ENCODE measurements at places on chromosomes 11 and 22. TPM values are rescaled to one million over a fixed set of nuclear protein-coding genes. Genes with fewer than 3 reads are reported as not detected.

Gene DAGLA
- total RNA-seq = 0.13 TPM

Gene HTR3B
- total RNA-seq = not detected

Gene OR51E1
- not detected for total RNA-seq

Gene SLC15A3
- total RNA-seq = 14.9 TPM

Gene USH1C
- not detected for total RNA-seq

Gene RIN1
- 8.0 TPM for total RNA-seq

Gene KIF18A
- 0.39 TPM for total RNA-seq

Gene PLAAT4
- 97.8 TPM for total RNA-seq

Gene PDGFB
- 10.1 TPM for total RNA-seq

DNA sequence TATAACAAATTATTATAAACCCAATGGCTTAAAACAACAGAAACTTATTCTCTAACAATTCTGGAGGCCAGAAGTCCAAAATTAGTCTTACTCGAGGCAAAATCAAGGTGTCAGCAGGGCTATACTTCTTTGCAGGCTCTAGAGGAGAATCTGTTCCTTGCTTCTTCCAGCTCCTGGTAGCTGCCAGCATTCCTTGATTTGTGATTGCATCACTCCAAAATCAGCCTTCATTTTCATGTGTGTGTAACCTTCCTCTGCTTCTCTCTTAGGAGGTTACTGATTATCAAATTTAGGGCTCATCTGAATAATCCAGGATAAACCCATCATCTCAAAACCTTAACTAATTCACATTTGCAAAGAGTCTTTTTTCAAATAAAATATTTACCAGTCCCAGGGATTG, 23.6 kb downstream of the GALNT18 start:
- no peak overlapping the region for H3K4me3 ChIP-seq
- DNase-seq = no peak
- no peaks in the 10 kb centered on the region for H3K36me3 ChIP-seq
- H3K4me1 ChIP-seq = no peaks in the 10 kb centered on the region
- no peak overlapping the region for H3K27ac ChIP-seq

- H3K4me3 ChIP-seq = no peak overlapping the region
- DNase-seq = no peak
- peak overlapping the region; percentile 12 for H3K27ac ChIP-seq
- H3K4me1 ChIP-seq = peaks cover 9% of the 10 kb centered on the region
These were observed 38.4 kb downstream of the RPL27A start for GRCh38 chr11:8720868-8721608.

GRCh38 chr22:17888855-17889254, 114.6 kb upstream of the BID start:
- H3K4me3 ChIP-seq = no peak overlapping the region
- no peak for DNase-seq
- no peaks in the 10 kb centered on the region for H3K27me3 ChIP-seq
- no peaks in the 10 kb centered on the region for H3K4me1 ChIP-seq
- peaks cover 34% of the 10 kb centered on the region for H3K36me3 ChIP-seq
- no peak overlapping the region for H3K27ac ChIP-seq

- H3K36me3 ChIP-seq = no peaks in the 10 kb centered on the region
- no peak overlapping the region for H3K27ac ChIP-seq
- no peak overlapping the region for H3K4me3 ChIP-seq
- no peak for DNase-seq
- H3K27me3 ChIP-seq = no peaks in the 10 kb centered on the region
These were observed 34.7 kb downstream of the MUC15 start for GRCh38 chr11:26537341-26537740.

DNA sequence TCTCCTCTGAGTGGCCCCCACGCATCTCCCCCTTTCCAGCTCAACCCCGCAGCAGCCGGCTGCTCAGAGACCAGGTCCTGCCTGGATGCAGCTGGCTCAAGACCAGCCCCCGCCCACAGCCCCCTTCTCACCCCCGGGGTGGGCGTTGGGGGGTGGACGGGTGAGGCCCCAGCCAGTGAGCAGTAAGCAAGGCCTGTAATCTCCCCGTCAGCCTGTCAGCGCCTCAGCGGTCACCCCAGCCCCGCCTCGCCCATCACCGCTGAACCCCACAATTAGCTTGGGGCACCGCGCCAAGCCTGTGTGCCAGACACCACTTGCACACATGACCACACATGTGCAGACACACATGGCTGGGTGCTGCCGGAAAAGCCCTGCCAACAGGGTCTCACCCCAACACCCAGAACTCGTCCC, 5.9 kb downstream of the PLXNB2 start:
- peaks cover 5% of the 10 kb centered on the region for H3K27me3 ChIP-seq
- H3K4me3 ChIP-seq = no peak overlapping the region
- H3K36me3 ChIP-seq = no peaks in the 10 kb centered on the region
- peaks cover 19% of the 10 kb centered on the region for H3K4me1 ChIP-seq
- H3K27ac ChIP-seq = no peak overlapping the region

DNA sequence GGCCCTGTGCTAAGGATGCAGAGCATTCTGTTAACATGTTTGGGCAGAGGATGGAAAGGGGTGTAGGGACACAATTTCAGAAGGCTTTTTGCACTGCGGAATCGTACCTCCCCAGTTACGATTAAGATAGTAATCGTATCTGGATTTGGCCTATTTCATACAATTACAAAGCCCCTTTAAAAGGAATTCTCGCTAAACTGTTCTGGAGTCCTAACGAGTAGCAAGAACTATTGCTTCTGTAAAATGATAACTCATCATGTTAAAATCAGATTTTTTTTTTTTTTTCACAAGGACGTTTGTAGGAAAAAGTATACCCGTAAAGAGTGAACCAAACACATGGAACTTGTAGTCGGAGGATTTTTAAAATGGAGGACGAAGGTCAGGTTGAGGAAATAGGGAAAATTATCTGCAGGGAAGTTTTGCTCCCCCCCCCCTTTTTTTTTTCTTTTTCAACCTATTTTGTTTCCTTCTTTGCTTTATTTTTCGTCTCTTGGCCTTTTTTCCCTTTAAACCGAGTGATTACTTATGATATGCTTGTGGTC, 934 bp downstream of the HSD17B12 start:
- DNase-seq = no peak
- H3K27ac ChIP-seq = peak overlapping the region; percentile 99
- no peaks in the 10 kb centered on the region for H3K27me3 ChIP-seq
- H3K36me3 ChIP-seq = peaks cover 20% of the 10 kb centered on the region
- peaks cover 36% of the 10 kb centered on the region for H3K4me1 ChIP-seq

DNA sequence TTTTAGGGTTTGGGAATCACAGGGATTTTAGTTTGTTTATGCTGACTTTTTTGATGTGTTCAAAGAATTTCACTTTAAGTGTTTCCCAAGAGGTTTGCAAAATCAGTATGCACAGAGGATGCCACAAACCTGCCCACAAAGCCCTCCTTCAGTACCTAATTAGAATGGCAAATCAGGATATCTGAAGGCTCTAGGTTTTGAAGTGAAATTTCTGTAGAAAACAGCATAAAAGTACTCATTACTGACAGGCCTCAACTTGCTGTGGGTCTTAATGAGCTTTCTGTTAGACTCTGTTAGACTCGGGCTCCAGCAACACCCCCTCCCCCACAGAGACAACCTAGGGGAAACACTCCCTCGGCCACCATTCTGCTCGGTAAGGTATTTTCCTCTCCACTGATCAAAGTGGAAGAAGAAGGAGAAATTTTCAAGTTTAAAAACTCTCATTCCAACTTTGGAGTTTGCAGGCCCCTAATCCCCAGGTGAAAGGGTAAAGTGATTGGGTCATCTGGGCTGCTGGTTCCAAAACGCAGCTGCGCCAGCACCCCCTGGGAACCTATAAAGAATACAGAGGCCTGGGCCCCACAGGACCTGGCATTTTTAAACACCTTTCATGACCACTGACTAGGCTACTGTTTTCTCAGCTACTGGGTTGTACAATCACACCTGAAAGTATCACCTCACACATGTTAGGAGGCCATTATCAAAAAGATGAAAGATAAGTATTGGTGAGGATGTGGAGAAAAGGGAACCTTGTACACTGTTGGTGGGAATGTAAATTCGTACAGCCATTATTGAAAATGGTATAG, 67.5 kb downstream of the PLEKHA7 start:
- no peak for DNase-seq
- H3K4me3 ChIP-seq = no peak overlapping the region
- no peaks in the 10 kb centered on the region for H3K27me3 ChIP-seq
- H3K4me1 ChIP-seq = no peaks in the 10 kb centered on the region

DNA sequence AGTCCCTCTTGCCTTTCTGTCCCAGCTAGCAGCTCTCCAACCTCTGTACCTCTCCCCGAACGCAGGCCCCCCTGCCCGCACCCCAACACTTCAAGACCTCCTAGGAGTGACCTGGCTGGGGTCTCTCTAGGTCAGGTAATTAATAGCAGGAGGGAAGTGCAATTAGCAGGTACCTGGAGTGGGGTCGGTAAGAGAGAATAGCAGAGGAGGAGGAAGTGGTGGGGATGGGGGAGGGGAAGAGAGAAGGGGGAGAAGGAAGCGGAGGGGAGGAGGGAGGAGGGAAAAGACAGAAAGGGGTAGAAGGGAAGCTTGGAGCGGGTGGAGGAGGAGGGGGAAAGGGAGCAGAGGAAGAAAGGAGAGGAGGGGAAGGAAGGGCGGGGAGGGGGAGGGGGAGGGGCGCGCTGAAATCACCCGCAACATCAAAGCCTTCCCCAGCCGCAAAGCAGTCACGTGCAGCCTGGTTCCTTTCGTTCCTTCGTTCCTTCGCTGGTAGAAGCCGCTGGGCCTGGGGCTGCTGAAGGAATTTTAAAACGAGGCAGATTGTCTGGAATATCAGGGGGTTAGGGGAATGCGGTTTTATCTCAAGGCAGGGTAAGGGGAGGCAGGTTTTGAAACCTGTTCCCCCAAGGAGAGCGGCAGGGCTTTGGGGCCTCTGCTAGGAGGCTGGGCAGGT, 29.3 kb upstream of the TCF20 start:
- H3K36me3 ChIP-seq = no peaks in the 10 kb centered on the region
- H3K27me3 ChIP-seq = no peaks in the 10 kb centered on the region
- H3K4me3 ChIP-seq = peak overlapping the region; percentile 84

- peaks cover 4% of the 10 kb centered on the region for H3K36me3 ChIP-seq
- H3K27ac ChIP-seq = no peak overlapping the region
- no peaks in the 10 kb centered on the region for H3K27me3 ChIP-seq
- H3K4me1 ChIP-seq = peaks cover 2% of the 10 kb centered on the region
- DNase-seq = no peak
These were observed 56.7 kb downstream of the APIP start for GRCh38 chr11:34859496-34859895.

GRCh38 chr22:29306175-29306834, at the start of gene GAS2L1:
Gene GAS2L1 (plus strand): TSS chr22:29306650. CDS start chr22:29308106, 1,456 bp downstream.
- peaks cover 3% of the 10 kb centered on the region for H3K27me3 ChIP-seq
- no peaks in the 10 kb centered on the region for H3K36me3 ChIP-seq
- peaks cover 13% of the 10 kb centered on the region for H3K4me1 ChIP-seq
- peak; percentile 32 for DNase-seq

GRCh38 chr22:33922349-33922681, 2.0 kb upstream of the LARGE1 start:
- H3K36me3 ChIP-seq = no peaks in the 10 kb centered on the region
- H3K4me1 ChIP-seq = peaks cover 38% of the 10 kb centered on the region
- H3K27me3 ChIP-seq = peaks cover 50% of the 10 kb centered on the region
- H3K4me3 ChIP-seq = peak overlapping the region; percentile 81
- H3K27ac ChIP-seq = peak overlapping the region; percentile 11

DNA sequence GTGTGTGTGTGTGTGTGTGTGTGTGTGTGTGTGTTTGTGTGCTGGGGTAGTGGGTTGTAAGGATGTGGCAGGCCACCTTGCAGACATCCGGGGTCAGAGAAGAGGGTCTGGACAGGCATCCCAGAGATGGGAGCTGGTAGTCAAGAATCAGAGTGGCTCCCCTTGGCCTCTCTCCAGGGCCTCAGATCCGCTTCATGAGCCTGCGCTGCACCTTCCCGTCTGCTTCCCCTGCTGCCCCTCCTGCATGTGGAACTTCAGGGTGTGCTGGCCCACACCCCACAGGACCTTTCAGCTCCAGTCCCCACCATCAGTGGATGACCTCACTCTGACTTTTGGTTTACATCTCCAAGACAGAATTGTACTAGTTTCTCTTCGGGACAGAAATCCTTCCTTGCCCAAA, 31.2 kb downstream of the TREH start:
- no peak overlapping the region for H3K27ac ChIP-seq
- peaks cover 11% of the 10 kb centered on the region for H3K4me1 ChIP-seq
- no peaks in the 10 kb centered on the region for H3K36me3 ChIP-seq
- DNase-seq = no peak

DNA sequence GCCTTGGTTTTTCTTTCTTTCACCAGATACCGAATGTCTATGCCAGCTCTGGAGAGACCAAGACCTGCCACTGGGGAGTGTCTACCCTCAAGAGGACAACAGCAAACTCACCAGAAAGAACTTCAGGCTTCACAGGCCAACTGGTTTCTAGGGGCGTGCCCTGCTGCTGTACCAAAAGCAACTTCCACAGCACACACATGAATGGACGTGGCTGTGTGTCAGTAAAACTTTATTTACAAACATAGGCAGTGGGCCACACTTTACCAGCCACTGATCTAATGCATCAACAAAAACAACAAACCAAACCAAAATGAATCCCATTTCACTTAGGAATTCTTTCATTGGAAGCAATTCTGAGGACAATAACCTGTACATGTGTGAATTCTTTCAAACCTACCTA, 16.7 kb downstream of the DEAF1 start:
- no peaks in the 10 kb centered on the region for H3K27me3 ChIP-seq
- DNase-seq = no peak
- no peak overlapping the region for H3K4me3 ChIP-seq
- H3K4me1 ChIP-seq = peaks cover 8% of the 10 kb centered on the region
- H3K36me3 ChIP-seq = peaks cover 16% of the 10 kb centered on the region

GRCh38 chr22:42389143-42389542, 43.1 kb downstream of the NFAM1 start:
- no peaks in the 10 kb centered on the region for H3K27me3 ChIP-seq
- H3K27ac ChIP-seq = no peak overlapping the region
- no peak overlapping the region for H3K4me3 ChIP-seq
- no peak for DNase-seq
- H3K36me3 ChIP-seq = no peaks in the 10 kb centered on the region

- no peaks in the 10 kb centered on the region for H3K4me1 ChIP-seq
- DNase-seq = no peak
- no peaks in the 10 kb centered on the region for H3K36me3 ChIP-seq
These were observed 141.1 kb upstream of the ARHGAP42 start for GRCh38 chr11:100545970-100546369.

GRCh38 chr11:86135319-86135714, 66.4 kb upstream of the PICALM start:
- H3K27me3 ChIP-seq = peaks cover 4% of the 10 kb centered on the region
- H3K4me1 ChIP-seq = peaks cover 15% of the 10 kb centered on the region
- no peak overlapping the region for H3K4me3 ChIP-seq
- DNase-seq = no peak
- no peaks in the 10 kb centered on the region for H3K36me3 ChIP-seq
- H3K27ac ChIP-seq = no peak overlapping the region

- peaks cover 10% of the 10 kb centered on the region for H3K27me3 ChIP-seq
- H3K27ac ChIP-seq = no peak overlapping the region
- DNase-seq = no peak
- H3K4me1 ChIP-seq = no peaks in the 10 kb centered on the region
- no peak overlapping the region for H3K4me3 ChIP-seq
These were observed 630.4 kb downstream of the OPCML start for GRCh38 chr11:132901638-132902471.

Data from naive thymus-derived CD8-positive, alpha-beta T cell (primary cell).